ENCODE measurements at places on chromosomes 4 and X.

DNA sequence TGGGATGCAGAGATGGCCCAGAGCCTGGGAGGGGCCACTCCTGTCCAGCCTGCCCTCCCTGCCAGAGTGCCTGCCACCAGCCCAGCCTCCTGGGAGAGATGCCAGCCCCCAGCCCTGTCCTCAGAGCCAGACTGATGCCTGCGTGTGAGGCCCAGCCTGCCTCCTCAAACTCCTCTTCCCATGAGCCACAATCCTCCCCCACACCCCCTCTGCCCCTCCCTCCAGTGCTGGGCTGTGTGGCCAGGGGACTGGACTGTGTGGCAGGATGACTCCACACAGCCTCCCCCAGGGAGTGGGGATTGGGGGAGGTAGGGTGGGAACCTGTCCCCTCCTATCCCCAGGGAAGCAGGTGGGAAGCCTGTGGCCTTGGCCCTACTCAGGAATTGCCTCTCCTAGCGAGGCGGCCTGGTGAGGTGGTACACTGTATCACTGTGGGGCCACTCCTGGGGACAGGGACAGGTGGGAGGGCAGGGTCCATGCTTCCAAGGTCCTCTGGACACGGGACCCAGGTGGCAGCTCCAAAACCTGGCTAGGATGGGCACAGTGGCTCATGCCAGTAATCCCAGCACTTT lies 4.3 kb upstream of the SH3BP2 start:
- no peak for DNase-seq

GRCh38 chrX:119784747-119785446 lies 6.5 kb downstream of the RPL39 start:
- DNase-seq = peak; percentile 40

GRCh38 chrX:18666614-18667013 lies 5.3 kb downstream of the RS1 start:
- DNase-seq = no peak

DNA sequence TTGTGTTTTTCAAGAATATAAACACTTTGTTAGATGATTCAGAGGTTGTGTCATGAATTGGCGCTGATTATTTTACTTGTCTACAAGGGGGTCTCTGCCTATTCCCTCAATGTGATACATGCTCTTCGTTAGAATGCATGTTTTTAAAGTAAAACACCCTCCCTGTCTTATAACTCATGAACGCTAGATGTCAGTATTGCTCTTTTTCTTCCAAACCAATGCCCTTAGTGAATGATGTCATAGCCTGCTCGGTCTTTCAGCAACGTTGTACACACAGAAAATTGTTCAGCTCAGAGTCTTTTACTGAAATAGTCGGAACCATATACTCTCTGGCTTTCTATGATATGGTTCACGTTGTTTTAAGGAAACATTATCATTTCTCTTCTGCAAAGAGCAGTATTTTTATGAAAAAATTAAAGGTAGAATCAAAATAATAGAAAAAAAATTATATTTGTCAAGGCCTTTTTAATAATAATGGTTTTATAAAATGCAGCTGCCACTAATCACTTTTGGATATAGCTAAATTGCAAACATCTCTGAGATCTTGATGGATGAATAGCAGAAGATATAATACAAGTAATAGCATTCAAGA lies 292.9 kb downstream of the TLL1 start:
- no peak for DNase-seq

DNA sequence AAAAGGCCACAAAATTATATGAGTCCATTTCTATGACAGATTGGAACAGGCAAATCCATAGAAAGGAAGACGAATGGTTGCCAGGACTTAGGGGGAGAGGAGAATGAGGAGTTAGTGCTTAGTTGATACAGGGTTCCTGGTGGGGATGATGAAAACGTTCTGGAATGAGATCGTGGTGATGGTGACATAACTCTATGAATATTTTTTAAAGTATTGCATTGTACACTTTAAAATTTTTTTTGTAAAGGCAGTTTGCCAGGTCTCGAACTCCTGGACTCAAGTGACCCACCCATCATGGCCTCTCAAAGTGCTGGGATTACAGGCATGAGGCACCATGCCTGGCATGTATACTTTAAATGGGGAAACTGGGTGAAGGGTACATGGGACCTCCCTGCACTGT lies 9.9 kb upstream of the CCNQ start:
- DNase-seq = no peak

DNA sequence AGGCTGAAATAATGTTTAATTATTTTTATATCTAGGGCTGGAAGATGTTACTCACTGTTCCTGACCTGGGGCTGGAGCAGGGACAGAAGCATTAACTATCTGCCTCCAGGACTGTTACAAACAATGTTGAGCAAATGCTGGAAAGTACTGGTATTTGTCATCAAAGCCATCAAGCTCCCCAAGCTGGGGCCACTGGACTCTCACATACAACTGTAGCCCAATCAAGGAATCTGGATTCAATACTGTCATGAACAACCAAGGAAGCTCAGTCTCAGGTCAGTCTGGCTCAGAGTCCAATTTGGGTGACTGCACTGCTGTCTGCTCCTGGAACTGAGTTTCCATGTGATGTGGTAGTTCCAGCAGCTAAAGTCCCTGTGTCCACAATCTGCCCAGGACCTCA lies 50.4 kb downstream of the APOO start:
- DNase-seq = no peak
